ENCODE measurements at places on chromosomes 3 and 15.

GRCh38 chr3:70737666-70738290, 425.3 kb upstream of the MDFIC2 start:
- DNase-seq = no peak

DNA sequence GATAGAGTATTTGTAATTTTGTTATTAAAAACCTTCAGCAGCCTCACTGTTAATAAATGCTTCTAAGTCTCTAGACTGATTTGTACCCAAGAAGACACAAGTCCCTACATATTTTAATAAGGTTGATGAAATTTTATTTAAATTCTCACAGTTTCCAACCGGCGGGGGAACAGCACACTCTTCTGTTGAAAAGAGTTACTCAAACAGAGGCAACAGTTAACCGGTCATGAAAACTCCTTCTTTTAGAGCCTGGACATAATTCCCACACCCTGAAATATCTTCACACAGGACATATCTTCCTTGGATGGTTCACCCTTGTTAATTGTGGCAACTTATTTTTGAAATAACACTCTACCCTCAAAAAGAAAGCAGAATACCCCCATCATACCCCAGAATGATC, 278.8 kb downstream of the FOXP1 start:
- DNase-seq = no peak

DNA sequence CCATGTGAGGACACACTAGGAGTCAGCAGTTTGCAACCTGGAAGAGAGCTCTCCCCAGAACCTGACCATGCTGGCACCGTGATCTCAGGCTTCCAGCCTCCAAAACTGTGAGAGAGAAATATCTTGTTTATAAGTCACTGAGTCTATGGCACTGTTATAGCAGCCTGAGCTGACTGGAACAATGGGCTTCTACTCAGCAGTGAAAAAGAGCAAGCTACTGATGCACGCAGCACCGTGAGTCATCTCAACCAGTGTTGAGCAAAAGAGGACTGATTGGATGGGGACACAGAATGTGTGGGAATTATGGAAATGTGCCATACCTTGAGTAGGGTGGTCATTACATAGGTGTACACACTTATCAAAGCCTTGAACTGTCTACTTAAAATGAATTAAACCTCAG, 230.4 kb downstream of the PLCL2 start:
- no peak for DNase-seq

GRCh38 chr15:40959331-40960141, 6.3 kb downstream of the CHAC1 start:
- no peak for DNase-seq

- no peak for DNase-seq
Measured at GRCh38 chr15:69297642-69298353, 914 bp upstream of the PAQR5 start.

DNA sequence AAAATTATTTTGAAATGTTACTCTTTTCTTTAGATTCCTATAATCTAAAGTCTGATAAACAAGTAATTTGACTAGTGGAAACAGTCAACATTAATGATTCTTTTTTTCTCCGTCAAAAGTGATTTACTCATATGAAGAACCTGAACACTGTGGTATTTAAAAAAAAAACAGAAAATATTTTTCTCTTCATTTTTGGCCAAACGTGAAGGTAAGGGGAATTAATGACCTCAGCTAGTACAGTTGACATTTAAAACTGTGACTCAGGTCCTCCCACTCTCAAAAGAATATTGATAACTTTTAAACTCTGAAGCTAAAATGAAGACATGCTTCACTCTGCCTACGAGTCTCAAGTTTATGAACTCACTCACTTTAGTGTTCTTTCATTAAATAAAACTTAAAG, 34.5 kb downstream of the TIGIT start:
- no peak for DNase-seq

- DNase-seq = no peak
Measured at GRCh38 chr3:18420555-18420954, 4.6 kb downstream of the SATB1 start.

DNA sequence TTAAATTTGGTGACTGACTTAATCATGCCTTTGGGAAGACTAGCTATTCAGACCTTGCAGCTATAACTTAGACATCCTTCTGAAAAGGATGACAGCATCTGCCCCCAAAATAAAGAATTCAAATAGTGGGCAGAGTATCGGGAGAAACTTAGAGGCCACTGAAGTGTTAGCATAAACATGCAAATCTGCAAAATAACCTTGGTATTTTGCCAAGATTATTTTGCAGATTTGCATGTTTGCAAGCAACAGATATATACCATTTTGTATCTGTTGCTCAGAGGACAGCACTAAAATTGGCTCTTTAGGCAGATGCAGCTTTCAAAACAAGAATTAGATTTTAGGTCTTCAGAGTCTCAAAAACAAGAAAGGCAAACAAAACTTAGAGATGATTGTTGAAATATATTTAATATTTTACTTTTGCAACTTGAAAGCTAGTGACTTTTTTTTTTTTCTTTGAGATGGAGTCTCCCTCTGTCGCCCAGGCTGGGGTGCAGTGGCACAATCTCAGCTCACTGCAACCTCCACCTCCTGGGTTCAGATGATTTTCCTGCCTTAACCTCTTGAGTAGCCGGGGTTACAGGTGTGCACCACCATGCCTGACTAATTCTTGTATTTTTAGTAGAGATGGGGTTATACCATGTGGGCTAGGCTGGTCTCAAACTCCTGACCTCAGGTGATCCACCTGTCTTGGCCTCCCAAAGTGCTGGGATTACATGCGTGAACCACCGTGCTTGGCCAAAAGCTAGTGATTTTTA, 47.8 kb downstream of the KBTBD8 start:
- DNase-seq = no peak

DNA sequence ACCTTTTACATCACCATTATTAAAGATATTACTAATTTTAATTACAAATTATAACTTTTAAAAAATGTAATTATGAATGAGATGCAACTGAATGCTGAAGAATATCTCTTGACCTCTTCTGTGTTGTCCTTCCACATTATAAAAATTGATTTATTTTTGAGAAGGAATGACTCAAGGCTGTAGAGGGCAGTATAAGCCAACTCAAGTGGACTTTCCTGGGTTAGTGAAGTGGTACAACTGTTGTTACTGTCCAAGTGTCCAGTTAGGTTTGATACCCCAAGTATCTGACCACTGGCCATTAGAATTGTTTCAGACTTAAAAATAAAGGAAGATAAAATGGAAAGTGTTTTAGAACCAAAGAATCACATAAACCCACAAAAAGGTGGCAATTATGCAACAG, 51.9 kb downstream of the BBX start:
- DNase-seq = no peak

- no peak for DNase-seq
Measured at GRCh38 chr3:124774327-124774718, 44.1 kb downstream of the UMPS start.

All from cerebellar nuclear complex (tissue), 1 donor.